GM04504 (cell line): ENCODE measurements at places on chromosomes 7 and 10.

GRCh38 chr7:117592011-117592635 is 112.3 kb downstream of the CFTR start:
- no peak for DNase-seq

- no peak for DNase-seq
Observed at GRCh38 chr7:81457852-81458522, 311.9 kb downstream of the HGF start.

DNA sequence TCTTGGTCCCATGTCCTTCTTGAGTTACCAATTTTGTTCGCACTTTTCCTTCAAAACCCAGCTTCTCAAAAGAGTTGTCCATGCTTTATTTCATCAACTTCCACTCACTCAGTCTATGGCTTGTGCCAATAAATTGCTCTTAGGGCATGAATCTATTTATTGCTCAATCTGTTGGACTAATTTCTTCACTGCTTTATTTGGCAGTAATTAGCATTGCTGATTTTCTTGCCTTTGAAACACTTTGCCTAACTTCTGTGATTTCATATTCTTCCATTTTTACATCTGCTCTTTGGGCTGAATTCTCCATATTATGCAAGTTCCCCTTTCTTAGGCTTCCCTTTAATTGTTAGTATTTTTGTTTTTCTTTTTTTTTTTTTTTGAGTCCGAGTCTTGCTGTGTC is 16.8 kb downstream of the DLD start:
- no peak for DNase-seq

DNA sequence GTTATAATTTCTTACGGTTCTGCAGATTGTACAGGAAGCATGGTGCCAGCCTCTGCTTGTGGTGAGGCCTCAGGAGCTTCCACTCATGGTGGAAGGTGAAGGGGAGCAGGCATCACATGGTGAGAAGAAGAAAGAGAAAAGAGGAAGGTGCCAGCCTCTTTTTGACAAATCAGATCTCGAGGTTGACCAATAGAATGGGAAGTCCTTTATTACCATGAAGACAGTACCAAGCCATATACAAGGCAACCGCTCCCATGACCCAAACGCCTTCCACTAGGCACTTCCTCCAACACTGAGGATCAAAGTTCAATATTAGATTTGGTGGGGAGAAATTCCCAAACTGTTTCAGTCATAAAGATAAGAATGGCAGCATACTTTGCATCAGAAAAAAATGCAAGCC is 502.8 kb downstream of the GLRX3 start:
- no peak for DNase-seq
